CD4-positive, alpha-beta T cell (primary cell): ENCODE measurements at places on chromosomes 5 and 9. TPM values are rescaled to one million over a fixed set of nuclear protein-coding genes. Genes with fewer than 3 reads are reported as not detected.

Gene GTF3C5
- total RNA-seq: 49.0 TPM

Gene PCDHGA6
- not detected for total RNA-seq

Gene PCDHB4
- total RNA-seq: not detected

Gene PCDHGA9
- total RNA-seq: not detected

Gene ATP6V1G1
- total RNA-seq: 148 TPM

Gene CREBRF
- total RNA-seq: 99.6 TPM

Gene PSIP1
- 132 TPM for total RNA-seq

Gene TOMM5
- total RNA-seq: 35.3 TPM

Gene PCDHGB4
- total RNA-seq: not detected

Gene GNG10
- total RNA-seq: 3.0 TPM

Gene CCDC180
- 6.6 TPM for total RNA-seq

Gene XPA
- 23.3 TPM for total RNA-seq

Gene EGFLAM
- not detected for total RNA-seq
